ENCODE measurements at places on chromosomes 1 and 21.

DNA sequence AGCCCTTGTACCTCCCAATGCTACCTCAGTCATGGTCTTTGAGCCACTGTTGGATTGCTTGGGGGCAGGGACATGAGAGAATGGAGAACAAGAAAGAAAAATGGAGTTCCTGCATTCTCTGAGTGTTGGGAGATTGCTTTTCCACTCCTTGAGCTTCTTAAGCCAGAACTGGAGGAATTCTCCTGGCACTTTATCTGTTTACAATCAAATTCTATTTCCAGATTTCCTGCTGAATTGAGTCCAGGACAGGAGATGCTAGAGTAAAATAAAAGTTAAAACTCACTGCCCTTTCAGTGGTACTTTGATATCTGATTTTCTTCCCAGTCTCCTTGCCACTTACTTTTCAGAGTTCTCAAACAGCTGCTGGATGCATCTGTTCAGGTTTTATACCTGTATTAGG lies 24.4 kb upstream of the DEPDC1 start:
- DNase-seq: no peak

- DNase-seq: no peak
Measured at GRCh38 chr1:200708769-200709168, 29.9 kb upstream of the CAMSAP2 start.

DNA sequence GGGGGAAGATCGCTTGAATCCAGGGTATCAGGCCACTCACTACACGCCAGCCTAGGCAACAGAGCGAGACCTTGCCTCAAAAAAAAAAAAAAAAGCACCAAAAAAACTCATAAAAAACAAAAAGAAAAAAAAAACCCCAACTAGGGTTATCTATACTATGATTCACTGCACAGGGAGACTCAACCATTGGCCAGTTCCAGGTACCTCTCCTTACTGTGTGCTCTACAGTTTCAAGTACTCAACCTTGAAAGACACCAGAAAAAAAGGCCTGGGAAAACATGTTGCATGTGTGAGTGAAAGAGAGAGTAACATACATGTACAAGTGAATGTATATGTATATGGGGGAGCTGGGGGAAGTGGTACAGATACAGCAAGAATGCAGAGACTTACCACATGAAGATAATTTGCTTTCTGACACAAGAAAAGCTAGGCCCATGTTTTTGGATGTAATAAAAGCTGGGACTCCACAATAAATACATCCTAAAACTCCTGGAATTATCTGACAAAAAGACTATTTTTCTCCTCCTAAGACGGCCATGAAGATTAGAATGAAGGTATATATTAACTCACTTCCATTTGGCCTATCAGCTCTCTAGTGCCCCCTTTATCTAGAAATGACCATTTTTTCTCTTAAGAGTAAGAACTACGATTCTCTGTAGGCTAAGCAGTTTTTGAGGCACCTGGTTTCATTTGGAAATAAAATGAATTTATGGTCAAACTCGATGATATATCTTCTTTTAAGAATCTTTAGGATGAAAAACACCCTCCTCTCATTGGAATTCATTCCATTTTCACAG lies 52.2 kb downstream of the SLC27A3 start:
- no peak for DNase-seq

DNA sequence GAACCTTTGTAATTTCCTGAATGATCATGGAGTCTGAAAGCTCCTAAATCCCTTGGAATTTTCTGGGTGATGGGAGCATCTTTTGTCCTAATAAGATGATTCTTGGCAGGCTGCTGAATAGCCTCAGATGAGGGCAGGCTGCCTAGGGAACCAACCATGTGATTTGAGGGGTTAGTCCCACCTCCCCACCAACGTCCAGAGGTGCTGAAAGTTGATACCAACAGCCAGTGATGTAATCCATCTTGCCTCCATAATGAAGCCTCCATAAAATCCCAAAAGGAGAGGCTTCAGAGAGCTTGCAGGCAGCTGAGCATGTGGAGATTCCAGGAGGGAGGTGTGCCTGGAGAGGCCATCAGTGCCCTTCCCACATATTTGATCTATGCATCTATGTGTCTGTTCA lies 43.7 kb downstream of the GTF2B start:
- no peak for DNase-seq

- DNase-seq: no peak
Measured at GRCh38 chr1:86527306-86527705, 19.6 kb upstream of the CLCA4 start.

- no peak for DNase-seq
Measured at GRCh38 chr1:46517010-46517600, 27.5 kb downstream of the DMBX1 start.

DNA sequence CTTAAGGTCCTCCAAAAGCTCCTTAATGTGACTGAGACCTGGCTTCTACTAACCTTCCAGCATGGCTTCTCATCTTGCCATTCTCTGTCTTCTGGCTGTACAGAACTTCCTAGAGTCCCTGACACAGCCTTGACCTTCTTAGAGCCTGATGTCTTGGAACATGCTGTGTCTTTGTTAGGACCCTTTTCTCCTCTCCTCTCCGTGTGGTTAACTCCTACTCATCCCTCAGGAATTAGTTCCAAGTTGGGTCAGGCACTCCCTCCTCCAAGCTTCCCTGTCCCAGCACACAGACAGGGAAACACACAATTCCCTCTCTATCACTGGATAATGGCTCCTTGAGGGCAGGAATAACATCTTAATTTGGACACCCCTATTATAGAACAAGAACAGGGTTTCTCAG lies 275.4 kb upstream of the USP24 start:
- no peak for DNase-seq

GRCh38 chr1:154730259-154730658 lies 122.3 kb upstream of the ADAR start:
- DNase-seq: no peak

- no peak for DNase-seq
Measured at GRCh38 chr1:27666791-27667254, 5.2 kb downstream of the IFI6 start.

DNA sequence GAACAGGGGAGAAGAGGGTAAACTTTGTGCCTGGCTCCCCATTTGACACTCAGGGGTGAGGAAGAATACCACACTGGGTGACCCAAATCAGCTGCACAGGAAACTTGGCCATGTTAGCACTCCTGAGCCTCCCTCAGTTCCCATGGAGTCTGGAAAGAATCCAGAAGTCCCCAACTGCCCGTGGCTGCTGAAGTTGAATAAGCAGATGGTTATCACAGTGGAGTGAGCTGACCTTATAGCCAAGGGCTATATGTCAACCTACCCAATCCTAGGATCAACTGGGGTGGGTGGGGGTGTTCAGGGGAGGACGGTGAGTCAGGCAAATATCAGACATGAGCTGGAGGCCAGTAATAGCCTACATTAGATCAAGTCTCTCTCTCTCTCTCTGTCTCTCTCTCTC lies 20.4 kb downstream of the KCNH1 start:
- DNase-seq: no peak

GRCh38 chr1:79587229-79587628 lies 580.7 kb upstream of the ADGRL4 start:
- DNase-seq: no peak

All from MG63 (cell line).